ENCODE measurements at places on chromosomes 16 and 17. TPM values are rescaled to one million over a fixed set of nuclear protein-coding genes. Genes with fewer than 3 reads are reported as not detected.

DNA sequence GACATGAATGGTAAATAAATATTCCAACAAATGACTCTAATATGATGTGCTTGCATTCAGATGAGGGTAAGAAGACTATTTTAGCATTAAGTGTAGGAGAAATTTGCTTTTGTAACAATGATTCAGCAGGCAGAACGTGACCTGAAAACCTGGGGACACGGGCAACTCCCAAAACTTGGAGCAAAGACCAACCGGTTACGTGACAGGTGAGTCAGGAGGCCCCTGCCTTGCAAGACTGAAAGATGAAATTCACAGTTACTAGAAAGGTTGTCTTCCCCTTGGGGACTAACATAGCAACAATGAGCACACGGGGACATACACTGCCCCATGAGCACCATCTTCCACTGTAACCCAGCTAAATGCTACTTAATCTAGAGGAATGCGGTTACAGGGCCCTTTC, 33.5 kb upstream of the ERN1 start:
- H3K27ac ChIP-seq: no peak overlapping the region
- no peak overlapping the region for H3K4me3 ChIP-seq
- no peaks in the 10 kb centered on the region for H3K36me3 ChIP-seq
- H3K4me1 ChIP-seq: no peaks in the 10 kb centered on the region

DNA sequence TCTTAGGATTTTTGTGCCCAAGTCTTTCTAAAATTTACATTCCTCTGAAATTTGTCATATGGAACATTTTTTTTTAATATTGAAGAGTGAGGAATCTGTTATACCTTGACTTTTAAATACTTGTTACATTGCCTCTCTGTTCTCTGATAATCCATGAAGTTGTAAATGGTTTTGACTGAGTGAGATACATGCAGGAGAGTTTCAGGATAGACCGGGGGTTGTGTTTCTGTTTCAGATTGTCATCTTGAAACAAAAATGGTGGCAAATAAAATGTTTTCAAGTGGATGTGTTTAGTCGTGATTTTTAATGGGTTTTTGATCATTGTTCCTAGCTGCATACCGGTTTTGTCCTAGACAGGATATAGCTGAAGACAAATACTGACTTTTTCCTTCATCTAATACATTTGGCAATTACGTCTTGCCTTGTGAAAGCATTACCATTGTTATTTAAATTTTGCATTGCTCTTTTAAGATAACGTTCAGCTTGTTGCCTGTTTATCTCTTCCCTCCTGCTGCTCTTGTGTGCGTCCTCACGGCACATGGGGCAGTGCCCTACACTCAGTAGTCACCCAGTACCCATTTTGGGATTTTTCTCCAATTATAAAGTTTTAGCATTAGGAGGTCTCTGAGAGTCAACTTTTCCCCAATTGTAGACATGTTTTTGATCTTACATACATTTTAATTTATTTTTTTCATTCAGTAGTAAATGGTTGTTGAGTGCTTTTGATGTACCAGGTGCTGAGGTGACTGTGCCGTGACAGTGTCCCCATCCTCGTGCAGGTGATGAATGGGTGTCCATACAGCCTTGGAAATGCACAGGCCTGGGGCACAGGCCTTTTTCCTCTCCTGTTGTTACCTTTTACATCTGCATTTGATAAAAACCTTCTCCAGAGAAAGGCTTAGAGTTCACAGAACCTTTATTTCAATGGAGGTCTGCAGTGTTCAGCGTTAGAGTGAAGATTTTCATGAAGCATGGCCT, 169.9 kb downstream of the MSI2 start:
- H3K27ac ChIP-seq: peak overlapping the region; percentile 76
- H3K27me3 ChIP-seq: no peaks in the 10 kb centered on the region
- peaks cover 6% of the 10 kb centered on the region for H3K4me1 ChIP-seq
- H3K4me3 ChIP-seq: no peak overlapping the region

- no peaks in the 10 kb centered on the region for H3K36me3 ChIP-seq
- peaks cover 92% of the 10 kb centered on the region for H3K27me3 ChIP-seq
- no peak for DNase-seq
- H3K27ac ChIP-seq: peak within 1 kb of the TSS; percentile 89
- peak within 1 kb of the TSS; percentile 43 for H3K4me3 ChIP-seq
Measured at GRCh38 chr16:49281480-49281842, at the start of gene CBLN1. TSS of gene CBLN1 (minus strand) at chr16:49281838. CDS start at chr16:49281465, 373 bp downstream.

NXPH3 gene
- 0.75 TPM for total RNA-seq

GRCh38 chr17:30251931-30252330, 16.4 kb upstream of the SLC6A4 start:
- H3K36me3 ChIP-seq: peaks cover 18% of the 10 kb centered on the region
- H3K4me3 ChIP-seq: no peak overlapping the region
- H3K4me1 ChIP-seq: no peaks in the 10 kb centered on the region
- DNase-seq: no peak

DNA sequence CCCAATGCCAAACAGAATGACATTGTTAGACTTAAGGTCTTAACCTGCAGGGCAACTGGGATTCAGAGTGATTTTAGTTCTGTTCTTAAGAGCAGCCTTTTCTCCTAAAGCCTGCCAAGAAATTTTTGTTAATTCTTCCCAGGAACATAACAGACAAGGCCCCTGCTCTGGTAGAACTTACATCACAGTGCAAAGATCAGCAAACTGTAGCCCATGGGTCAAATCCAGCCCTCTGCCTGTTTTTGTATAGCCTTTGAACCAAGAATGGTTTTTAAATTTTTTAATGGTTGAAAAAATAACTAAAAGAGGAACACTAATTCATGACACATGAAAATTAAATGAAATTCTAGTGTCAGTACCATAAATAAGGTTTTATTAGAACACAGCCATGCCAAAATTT, 3.8 kb downstream of the ACSM3 start:
- no peaks in the 10 kb centered on the region for H3K27me3 ChIP-seq
- no peak overlapping the region for H3K27ac ChIP-seq
- peaks cover 12% of the 10 kb centered on the region for H3K4me1 ChIP-seq
- DNase-seq: no peak

DNA sequence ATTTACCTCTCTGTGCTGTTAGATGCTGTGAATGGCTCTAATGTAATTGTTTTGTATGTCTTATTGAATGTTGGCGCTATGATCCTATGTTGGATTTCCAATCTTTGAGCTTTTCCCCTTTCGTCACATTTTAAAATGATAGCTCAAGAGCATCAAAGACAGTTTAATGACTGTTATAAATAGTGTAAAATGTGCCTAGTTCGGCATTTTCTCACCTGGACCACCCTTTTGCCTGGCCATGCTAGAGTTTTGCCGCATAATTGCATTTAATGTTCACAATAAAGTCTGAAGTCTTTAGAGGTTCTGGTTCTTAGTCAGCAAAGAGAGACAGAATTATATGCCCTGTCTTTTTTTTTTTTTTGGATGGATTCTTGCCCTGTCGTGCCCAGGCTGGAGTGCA, 155.2 kb downstream of the SNX29 start:
- no peak overlapping the region for H3K4me3 ChIP-seq
- no peak overlapping the region for H3K27ac ChIP-seq
- no peak for DNase-seq
- H3K4me1 ChIP-seq: peaks cover 3% of the 10 kb centered on the region
- no peaks in the 10 kb centered on the region for H3K36me3 ChIP-seq

DNA sequence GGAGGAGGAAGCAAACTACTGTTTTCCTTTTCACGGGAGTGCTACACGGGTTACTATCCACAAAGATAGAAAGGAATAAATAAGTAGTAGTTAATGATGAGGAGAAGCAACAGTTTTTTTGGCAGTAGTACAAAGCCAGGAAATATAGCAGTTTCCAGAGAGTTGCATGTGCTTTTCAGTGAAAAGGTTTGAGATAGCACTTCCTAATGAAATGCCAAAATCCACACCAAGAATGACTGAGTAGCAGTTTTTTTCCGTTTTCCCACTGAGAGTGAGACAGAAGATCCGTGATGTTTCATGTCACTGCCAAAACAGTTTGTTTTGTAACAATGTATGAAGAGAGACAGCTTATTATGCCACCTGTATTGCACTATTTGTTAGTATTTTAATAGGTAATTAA, 129.1 kb downstream of the STX8 start:
- no peaks in the 10 kb centered on the region for H3K27me3 ChIP-seq
- no peak overlapping the region for H3K4me3 ChIP-seq
- DNase-seq: no peak
- no peaks in the 10 kb centered on the region for H3K36me3 ChIP-seq
